ENCODE measurements at places on chromosomes 5 and 9.

DNA sequence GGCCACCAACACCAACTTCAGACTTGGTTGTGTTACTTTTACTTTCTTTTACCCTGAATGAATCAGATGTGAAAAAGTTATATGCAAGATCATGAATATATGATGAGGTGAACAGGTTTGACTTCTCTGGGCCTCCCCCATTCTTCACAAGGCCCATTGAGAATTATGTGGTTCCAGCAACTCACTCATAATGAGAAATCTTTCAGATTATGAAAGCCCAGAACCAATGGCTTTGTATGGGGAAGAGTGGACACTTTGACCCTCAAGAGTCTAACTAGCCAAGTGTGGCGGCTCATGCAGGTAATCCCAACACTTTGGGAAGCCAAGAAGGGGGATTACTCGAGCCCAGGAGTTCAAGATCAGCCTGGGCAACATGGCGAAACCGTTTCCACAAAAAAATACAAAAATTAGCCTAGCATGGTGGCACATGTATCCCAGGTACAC lies 16.1 kb upstream of the LNPEP start:
- DNase-seq = no peak

DNA sequence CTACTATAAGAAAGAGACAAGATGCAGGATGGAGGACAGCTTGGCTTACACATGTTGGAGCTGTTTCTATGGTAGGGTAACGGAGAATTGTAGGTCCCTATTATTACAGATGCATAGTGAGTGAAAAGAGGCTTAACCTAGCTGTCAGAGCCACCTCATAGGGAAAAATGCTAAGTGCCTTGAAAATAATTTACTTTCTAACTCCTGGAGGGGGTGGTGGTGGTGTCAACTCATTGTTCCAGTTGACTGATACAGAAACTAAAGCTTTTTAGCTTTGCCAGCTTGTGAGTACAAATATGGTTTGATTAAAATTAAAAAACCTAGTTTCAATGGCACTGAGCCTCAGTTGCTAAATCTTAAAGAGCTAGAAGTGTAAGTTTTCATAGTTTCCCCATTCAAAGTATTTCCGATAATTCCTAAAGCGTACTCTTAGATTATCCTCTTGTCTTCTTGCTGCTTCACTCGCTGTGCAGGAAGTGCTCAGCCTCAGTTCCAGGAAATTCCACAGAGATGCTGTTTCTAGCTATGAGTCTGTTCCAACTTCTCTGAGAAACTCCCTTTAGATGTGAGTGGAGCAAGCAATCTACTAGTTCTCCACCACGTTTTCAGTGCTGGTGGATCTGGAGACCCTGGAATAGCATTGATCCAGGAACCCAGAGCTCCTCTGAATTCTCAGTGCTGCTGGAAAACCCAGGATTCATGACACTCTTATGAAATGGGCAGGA lies 265.2 kb downstream of the DMAC1 start:
- DNase-seq = no peak

DNA sequence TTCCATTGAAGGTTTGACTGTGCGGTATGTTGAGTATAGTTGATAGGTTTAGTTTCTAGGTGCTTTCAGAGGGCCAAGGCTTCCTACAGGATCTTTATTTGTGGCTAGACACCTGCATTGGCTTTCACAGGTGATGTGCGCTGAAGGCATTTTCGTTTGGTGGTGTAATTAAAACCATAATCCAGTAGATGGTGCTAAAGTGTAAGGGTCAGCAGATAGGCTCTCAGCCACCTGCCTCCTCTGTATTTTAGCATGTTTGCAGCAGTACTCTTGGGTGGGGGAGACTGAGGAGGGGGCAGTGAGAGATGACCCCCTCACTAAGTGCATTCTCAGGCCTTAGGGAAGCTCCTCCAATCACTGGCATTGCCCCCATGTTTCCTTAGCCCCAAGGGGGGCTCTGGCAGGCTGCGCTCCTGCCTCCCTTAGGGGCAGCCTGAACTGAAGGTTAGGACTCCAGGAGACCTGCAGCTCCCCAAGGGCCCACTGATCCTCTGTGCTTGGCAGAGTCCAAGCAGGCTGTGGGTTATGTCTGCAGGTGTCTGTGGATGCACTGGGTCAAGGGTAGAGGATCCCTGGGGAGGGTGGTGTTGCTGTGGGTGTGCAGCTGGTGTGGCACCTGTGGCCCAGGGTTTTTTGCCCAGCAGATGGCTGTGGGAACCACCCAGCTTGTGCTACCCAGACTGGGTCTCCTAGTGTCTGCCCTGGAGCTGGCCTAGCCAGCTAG lies 23.4 kb downstream of the CDK20 start:
- DNase-seq = no peak

- no peak for DNase-seq
Measured at GRCh38 chr5:141632650-141633049, 4.0 kb downstream of the HDAC3 start.
